Hepatic stellate cell (primary cell): ENCODE measurements at places on chromosomes 16 and 17.
A peak's percentile ranks its signal among the peaks of the same experiment; 100 is the strongest.

GRCh38 chr16:54125751-54126655, 160.6 kb downstream of the IRX3 start:
- DNase-seq, result no peak

DNA sequence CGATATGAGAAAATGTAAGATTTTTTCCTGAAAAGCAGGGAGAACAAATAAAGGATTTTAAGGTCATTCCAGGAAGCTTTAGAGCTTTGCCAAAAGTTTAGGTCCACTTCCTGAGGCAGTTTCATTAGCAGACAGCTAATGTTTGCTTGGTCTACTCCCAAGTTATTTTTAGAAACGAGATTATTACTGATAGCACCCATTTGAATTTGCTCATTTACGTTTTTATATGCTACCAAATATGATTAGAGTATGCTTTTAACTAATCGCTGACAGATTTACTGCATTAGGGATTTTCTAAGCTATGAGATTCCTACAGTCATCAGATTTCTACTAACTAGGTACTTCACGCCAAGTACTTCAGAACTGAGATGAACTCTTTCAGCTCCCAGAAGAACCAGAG, 98.1 kb downstream of the WNT3 start:
- DNase-seq, result no peak

DNA sequence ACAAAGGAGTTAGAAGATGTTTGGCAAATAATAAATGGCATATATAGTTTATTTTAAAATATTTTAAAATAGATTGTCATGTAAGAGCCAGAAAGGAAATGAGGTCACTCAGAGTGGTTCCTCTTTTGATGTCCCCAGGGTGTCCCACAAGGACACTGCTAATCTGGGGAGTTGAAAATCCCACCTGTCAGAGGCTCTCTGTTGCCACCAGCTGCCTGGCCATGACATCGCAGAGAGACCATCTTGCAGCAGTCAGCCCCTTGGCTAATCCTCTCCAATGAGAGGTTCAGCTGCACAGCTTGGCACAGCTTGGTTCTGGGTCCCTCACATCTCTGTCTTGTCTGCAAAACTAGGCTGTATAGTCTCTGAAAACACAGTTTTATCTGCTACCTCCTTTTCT, 11.0 kb upstream of the RBFOX1 start:
- DNase-seq, result no peak

DNA sequence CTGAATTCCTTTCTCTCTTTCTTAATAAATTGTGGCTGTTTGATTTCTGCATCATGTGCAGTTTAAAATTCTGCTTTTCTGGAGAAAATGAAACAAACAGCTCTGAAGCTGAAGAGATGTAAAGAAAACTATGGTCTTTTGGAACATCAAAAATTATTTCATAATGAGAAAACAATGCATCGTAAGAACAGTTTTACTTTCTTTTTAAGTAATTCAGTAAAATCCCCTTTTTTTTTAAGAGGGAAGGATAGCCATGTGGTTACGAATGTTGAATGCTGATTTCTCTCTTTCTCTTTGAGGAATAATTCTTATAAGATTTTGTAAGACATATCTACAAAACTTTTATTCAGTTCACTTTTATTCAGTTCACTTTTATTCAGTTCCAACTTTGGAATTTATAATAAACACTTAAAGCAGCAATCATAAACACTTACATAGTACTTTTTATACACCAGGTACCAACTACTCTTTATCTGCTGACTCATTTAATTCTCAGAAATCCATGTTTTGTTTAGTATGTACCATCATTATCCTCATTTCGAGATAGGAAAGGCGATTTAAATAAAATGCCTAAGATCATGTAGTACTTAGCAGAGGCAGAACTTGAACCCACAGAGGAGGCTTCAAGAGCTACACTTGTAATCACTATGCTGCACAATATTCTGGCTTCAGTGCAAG, 26.6 kb downstream of the CNTNAP4 start:
- no peak for DNase-seq

DNA sequence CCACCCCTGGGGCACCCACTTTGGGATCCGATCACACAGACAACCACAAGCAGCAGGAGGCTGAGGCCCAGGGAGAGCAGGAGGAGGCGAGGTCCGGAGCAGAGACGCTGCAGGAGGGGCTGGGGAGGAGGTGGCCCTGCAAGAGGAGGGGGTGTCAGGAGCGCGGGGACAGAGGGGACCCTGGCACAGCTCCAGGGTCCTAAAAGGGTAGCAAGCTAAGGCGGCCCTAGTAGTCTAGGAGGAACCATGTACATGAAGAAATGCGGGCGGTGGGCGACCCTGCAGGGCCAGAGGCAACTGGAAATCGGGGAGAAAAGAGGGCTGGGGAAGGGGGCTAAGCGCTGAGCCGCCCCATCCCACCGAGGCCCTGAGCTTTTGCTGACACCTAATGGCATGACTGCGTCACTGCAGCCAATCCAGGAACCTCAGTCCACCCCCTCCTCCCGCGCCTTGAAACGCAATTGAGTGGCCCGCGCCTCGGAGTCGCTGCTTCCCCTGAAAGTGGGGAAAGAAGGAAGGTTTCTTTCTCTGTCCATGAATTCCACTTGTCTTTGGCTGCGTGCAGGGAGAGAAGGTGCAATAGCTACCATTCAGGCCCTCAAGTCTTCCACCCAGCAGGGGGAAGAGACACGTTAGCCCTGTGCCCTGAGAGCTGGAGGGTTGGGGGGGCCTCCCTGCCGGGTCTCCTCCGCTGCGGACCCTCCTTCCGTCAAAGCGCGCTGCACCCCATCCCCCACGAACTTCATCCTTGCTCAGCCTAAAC, 1.8 kb downstream of the ASGR1 start:
- peak; percentile 90 for DNase-seq

DNA sequence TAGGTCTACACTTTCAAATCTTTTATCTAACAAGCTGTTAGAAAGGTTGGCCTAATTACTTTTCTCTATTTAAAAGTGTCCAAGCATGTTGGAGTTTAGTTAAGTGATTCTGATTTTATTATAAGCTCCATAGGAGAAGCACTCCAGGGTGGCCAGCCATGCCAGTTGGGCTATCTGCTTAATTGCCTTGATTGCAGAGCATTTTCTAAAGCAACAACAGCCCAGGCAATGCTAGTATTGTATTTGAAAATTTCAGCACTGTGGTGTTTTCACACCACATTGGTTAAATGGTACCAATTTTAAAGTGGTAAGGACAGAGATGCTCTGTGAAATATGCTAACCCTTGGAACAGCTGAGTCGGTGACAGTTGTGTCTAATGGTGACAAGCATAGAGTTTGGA, 510.5 kb upstream of the CDH8 start:
- no peak for DNase-seq

DNA sequence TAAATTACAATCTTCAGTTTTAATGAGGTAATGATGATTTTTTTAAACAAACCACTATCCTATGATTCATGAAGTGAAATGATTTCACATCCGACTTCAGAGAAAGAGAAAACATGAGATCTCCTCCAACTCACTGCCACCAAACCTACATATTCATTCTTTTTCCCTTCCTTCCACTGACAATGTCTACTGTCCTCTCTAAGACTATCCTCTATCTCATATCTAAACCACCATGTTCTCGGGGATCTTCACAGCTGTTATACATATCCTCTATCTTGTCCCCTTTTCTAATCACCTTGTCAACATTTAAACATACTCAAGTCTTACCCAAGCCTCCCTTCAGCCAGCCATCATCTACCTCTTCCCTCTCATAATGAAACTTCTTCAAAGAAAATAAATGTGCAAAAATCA, 53.5 kb downstream of the SMURF2 start:
- DNase-seq, result no peak

GRCh38 chr17:46908068-46908737, 14.8 kb upstream of the GOSR2 start:
- no peak for DNase-seq

- DNase-seq, result no peak
Measured at GRCh38 chr17:28131599-28131998, 89.1 kb downstream of the NLK start.

GRCh38 chr16:306911-307370, 24.0 kb downstream of the PDIA2 start:
- DNase-seq, result no peak

DNA sequence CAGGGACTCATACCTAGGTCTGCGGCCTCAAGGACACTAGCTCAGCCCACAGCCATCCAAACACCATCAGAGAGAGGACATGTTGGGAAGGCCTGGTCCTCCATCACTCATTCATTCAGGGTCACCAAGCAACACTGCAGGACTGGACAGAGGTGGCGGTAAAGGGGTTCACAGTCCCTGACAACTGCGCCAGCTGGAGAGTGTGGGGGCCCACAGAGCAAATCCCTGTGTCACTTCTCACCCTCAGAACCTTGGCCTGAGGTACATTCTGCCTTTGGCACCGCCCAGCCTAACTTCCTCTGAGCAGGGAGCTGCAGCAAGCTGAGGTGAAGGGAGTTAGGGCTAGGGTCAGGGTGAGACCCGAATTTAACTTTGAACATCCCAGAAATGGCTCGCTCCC, 106.5 kb downstream of the COPRS start:
- DNase-seq, result no peak

- DNase-seq, result no peak
Measured at GRCh38 chr17:330993-331701, 21.5 kb downstream of the RPH3AL start.

DNA sequence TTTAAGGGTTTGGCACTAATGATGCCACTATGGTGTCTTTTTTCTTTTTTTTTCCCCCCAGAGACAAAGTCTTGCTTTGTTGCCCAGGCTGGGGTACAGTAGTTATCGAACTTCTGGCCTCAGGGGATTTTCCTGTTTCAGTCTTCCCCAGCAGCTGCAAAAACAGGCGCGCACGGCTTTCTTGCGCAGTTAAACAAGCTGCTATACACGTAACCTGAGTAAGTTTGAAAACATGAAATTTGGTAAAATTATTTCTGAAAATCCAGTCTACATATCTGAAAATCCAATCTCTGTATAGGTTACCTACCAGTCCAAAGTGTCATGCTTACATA, 11.8 kb downstream of the TEX14 start:
- DNase-seq, result no peak

GRCh38 chr17:81119223-81120148, 45.8 kb upstream of the PVALEF start:
- peak; percentile 95 for DNase-seq

DNA sequence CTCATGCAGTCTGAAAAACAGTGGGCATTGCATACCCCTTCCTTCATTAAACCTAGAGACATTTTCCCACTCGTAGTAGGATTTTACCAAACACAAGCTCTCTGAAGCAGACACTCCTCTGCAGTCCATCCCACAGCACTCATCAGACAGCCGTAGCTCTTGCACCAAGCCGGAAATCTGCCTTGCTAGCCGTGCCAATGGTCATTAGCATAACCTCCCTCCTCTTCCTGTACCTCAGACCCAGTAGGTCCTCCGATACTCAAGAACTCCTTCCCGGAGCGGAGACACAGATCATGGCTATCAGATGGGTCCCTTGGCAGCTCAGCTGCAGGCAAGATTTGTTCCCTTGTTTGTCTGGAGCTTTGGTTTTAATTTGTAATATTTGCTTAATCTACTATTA, 483.1 kb upstream of the PSMD7 start:
- DNase-seq, result no peak

GRCh38 chr16:1162701-1163566, 10.0 kb downstream of the CACNA1H start:
- no peak for DNase-seq

DNA sequence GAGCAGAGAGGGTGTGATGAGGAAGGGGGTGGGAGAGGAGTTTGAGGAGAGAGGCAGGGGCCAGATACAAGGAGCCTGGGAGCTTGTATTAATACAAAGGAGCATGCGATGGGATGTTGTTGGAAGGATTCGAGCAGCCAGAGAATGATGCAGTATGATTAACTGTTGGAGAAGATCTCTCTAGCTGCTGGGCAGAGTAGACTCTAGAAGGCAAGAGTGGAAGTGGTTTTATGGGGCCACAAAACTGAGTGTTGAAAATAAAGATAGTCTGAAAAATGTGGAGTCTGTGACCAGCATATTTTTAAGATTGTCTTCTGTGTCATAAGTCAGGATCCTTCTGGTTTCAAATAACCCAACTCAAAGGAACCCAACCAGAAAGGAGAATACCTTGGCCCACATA, 98.3 kb downstream of the MSI2 start:
- no peak for DNase-seq

DNA sequence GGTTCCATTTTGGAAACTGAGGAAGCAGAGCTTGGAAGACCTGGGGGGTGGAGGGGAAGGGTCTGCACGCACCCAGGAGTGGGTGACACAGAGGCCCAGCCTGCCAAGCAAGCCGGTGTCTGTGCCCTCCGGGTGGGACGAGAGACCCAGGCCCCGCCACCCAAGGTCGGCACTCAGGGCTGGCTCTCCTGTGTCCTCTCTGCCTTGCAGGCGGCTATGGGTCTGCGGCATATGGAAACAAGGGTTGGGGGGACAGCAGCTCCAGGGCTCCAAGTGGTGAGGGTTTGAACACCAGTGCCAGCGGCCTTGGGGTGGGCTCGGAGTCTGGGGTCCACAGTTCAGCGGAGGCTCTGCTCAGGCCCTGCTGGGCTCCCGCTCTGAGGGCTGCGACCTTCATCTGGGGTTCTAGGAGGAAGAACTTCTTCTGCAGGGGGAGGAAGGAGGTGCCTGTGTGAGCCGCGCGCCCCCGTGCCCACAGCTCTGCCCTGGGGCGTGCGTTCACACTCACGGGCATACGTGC, 4.6 kb upstream of the CD7 start:
- DNase-seq, result no peak

DNA sequence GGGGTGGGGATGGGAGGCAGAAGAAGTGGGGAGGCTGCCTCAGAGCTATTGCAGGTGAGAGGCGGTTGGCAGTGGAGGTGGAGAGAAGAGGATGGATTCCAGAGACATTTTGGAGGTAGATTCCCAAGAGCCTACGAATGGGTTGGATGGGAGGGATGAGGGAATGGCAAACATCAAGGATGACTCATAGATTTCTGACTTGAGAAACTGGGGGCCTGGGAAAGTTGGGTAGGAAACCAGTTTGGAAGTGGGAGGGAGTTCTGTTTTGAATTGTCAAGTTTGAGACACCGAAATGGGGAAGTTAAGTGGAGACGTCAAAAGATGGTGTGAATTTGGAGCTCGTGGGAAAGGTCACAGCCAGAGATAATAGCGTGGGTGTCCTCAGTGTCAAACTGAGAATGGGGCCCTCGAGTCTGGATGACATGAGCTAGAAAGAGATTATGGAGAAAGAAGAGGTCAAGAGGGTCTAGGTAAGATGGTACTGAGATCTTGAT, 6.2 kb upstream of the CYLD start:
- DNase-seq, result no peak
